ENCODE measurements at places on chromosomes 4 and X. TPM values are rescaled to one million over a fixed set of nuclear protein-coding genes. Genes with fewer than 3 reads are reported as not detected.
A peak's percentile ranks its signal among the peaks of the same experiment; 100 is the strongest.

- DNase-seq: no peak
- no peaks in the 10 kb centered on the region for H3K4me1 ChIP-seq
Measured at GRCh38 chrX:66020631-66021334, 19.1 kb downstream of the VSIG4 start.

DNA sequence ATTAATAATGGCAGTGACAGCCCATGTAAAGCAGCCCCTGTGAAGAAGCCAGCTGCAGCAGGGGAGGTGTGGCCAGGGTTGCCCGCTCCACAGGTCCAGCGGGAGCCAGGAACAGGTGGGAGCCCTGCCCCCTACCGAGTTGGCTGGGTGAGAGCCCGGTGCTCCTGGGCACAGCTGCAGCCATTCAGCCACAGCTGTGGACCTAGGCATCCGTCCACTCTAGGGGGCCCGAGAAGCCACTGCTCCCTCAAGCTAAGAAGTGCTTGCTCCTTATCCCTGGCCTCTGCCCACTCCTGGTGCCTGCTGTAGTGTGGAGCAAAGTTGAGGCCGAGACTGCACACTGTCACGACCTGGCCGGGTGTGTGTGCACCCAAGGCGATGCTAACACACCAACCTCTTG, 1469.0 kb downstream of the PCDH7 start:
- no peaks in the 10 kb centered on the region for H3K27me3 ChIP-seq
- H3K27ac ChIP-seq: no peak overlapping the region
- no peak overlapping the region for H3K4me3 ChIP-seq
- H3K36me3 ChIP-seq: no peaks in the 10 kb centered on the region

DNA sequence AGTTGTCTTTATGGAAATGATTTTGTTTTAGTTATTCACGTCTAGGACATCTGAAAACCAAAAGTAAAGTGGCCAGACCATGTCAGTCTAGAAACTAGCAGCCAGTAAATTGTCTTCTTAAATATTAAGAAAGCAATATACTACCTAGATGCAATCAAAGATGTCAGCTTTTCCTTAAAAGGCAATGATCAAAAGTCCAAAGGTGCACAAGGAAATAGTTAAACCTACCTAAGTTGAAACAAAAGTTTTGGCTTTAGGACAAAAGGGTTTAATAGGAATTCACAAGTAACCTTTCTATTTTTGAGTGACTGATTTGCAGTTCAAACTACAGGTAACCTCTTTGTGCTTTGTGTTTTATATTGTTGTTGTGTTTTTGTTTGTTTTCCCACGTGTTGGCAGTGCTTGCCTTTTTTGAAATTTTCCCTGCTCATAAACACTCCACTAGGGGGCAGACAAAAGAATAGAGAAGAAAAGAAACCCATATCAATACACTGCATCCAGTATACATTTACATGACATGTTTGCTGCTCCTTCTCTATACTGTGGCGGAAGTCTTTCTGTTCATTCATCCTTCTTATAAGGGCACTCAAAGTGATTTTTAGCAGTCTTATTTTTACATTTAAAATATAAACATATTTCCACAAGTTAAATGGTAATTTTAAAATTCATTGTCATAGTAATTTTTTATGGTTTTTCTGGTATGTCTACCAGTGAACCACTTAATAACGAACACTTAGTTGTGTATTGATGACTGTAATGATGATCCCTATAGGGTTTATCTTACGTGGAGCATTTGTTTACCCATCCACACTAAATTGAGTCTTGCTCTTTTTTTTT, 62.7 kb downstream of the GAB1 start:
- DNase-seq: no peak
- H3K27ac ChIP-seq: no peak overlapping the region
- H3K27me3 ChIP-seq: no peaks in the 10 kb centered on the region

GRCh38 chr4:37562592-37562991, 123.6 kb downstream of the RELL1 start:
- no peak overlapping the region for H3K27ac ChIP-seq
- H3K4me1 ChIP-seq: no peaks in the 10 kb centered on the region
- H3K36me3 ChIP-seq: no peaks in the 10 kb centered on the region
- no peak for DNase-seq
- no peak overlapping the region for H3K4me3 ChIP-seq
- H3K27me3 ChIP-seq: no peaks in the 10 kb centered on the region

The ARHGAP36 gene
- not detected for total RNA-seq

GRCh38 chrX:121639781-121640180, 592.4 kb downstream of the GLUD2 start:
- H3K4me3 ChIP-seq: no peak overlapping the region
- no peaks in the 10 kb centered on the region for H3K36me3 ChIP-seq
- H3K27ac ChIP-seq: no peak overlapping the region

DNA sequence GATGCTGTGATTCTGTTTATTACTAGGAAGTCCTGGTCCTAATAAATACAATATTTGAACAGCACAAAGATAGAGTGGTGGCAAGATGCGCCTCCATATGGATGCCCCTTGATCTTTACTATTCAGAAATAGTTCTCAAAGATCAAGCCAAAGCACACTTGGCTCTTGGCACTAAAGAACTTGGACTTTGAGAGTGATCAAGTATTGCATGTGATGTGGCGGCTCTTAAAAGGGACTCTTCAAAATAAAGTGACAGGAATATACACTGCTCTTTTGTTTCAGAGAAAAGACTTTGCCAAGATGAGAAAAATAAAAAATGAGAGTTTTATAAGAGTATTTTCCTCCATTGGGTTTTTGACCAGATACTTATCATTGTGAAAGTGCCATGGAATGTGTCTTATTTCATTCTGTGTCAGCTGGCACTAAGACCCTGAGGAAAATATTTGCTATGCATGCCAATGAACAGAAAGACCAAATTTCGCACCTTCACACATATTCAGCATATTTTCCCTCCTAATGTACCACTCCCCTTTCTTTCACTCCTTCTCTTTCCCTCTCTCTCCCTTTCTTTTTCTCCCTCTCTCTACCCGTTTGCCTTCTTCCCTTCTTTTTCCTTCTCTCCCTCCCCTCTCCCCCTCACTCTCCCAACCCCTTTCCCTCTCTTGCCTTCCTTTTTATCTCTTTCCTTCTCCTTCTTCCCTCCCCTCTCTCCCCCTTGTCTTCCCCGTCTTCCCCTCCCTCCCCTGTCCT, 35.1 kb downstream of the ARHGAP24 start:
- peaks cover 7% of the 10 kb centered on the region for H3K4me1 ChIP-seq
- no peak for DNase-seq

The CFAP47 gene
- 1.3 TPM for total RNA-seq

DNA sequence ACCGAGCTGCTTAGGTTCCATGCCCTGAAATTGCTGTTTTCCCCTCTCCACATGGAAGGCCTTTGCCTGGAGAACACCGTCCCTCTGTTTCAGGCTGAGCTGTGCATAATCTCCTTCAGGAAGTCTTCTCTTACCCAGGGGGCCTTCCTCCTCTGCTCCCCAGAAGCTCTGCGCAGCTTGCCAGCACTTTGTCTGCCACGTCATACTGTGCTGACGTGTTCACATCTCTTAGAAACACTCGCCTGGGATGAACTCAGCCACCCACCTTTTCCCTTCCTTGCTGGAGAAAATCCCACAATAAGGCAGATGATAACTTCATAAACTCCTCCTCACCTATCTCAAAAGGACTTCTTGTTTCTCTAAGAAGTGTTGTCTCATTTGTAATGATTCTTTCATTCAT, 110.7 kb downstream of the ARHGAP10 start:
- H3K27ac ChIP-seq: no peak overlapping the region
- H3K27me3 ChIP-seq: no peaks in the 10 kb centered on the region
- DNase-seq: no peak

DNA sequence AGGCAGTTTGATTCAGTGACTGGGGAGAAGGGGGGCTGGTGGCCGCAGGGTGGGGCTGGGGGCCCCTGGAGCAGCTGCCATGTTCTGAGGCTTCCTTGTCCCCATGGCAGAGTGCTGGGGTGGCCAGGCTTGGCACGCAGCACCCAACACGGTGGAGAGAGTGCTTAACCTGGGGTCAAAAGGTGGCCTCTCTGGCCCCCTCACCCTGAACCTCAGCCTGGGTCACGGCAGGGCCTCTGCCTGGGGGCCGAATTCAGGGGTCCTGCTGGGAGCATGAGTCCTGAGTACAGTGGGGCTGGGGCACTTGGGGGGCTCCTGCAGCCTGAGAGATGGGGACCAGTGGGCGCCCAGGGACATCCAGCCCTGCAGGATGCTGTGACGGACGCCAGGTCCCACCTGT, 19.9 kb downstream of the FGFRL1 start:
- H3K36me3 ChIP-seq: no peaks in the 10 kb centered on the region
- no peaks in the 10 kb centered on the region for H3K27me3 ChIP-seq
- DNase-seq: no peak
- H3K27ac ChIP-seq: no peak overlapping the region
- no peaks in the 10 kb centered on the region for H3K4me1 ChIP-seq

DNA sequence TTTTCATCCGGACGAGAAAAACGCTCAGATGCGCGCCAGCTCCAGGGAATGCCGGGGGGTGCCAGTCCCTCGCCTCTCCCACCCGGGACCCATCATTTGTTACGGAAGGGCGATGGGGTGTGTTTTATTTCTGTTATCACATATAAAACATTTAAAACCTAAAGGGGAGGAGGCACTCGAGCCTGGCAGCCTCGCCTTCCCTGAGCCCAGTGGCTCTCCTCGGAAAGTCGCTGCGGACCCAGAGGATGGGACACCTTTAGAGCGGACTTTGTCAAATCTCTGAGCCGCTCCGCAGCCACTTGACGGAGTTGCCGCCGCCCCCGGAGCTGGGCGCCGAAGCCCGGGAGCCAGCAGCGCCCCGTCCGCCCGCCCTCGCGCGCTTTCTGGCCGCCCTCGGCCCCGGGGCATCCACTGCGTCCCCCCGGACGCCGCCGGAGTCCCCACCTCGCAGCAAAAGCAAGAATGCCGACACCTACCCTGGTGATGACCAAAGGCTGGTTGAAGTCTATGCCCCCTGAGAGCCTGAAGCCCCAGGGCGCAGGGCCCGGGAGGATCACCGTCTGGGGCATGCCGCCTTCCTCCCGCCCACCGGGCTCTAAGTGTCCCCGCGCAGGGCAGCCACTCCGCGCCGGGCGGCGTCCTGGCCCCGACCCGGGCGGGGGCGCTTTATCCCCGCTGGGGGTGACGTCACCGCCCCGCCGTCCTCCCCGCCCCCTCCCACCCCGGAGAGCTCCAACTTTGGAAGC, at the start of gene PDLIM3:
Gene PDLIM3 (minus strand): TSS at position 642 of the 746 bp plus-strand sequence. CDS start 73 bp downstream, at position 569.
- H3K36me3 ChIP-seq: no peaks in the 10 kb centered on the region
- H3K4me3 ChIP-seq: peak within 1 kb of the TSS; percentile 74
- peaks cover 2% of the 10 kb centered on the region for H3K4me1 ChIP-seq
- peaks cover 49% of the 10 kb centered on the region for H3K27me3 ChIP-seq
- H3K27ac ChIP-seq: peak within 1 kb of the TSS; percentile 84

The NLGN3 gene
- 1.0 TPM for total RNA-seq

DNA sequence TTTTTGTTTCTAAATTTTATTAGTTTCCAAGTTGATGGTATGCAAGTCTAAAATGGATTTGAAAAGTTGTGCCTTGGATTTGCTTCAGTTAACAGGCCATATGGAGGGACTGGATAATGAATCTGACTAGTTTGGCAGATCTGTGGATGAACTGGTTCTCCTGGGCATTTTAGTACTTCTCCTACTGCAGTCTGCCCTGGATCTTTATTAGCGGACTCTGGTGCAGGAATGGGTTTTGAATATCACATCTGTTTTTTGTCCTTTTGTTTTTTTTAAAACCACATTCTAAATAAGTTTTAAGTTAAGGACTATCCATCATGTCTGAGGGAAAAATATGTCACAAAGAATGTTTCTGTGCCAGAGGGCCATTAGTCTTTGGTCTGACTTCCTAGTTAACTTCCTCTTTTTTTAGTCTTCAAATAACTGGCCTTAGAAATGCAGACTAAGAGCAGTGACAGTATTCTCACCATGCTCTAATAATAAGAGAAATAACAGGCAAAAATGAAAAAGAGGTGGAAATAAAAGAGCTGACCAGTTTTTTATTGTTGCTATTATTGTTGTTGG, 13.9 kb upstream of the DCK start:
- no peaks in the 10 kb centered on the region for H3K36me3 ChIP-seq
- H3K4me3 ChIP-seq: no peak overlapping the region
- no peaks in the 10 kb centered on the region for H3K27me3 ChIP-seq
- no peak overlapping the region for H3K27ac ChIP-seq

The XAGE1A gene
- total RNA-seq: not detected

- no peak overlapping the region for H3K27ac ChIP-seq
- H3K4me3 ChIP-seq: no peak overlapping the region
- H3K36me3 ChIP-seq: no peaks in the 10 kb centered on the region
- no peaks in the 10 kb centered on the region for H3K27me3 ChIP-seq
Measured at GRCh38 chr4:124899997-124900396, 187.5 kb upstream of the ANKRD50 start.

DNA sequence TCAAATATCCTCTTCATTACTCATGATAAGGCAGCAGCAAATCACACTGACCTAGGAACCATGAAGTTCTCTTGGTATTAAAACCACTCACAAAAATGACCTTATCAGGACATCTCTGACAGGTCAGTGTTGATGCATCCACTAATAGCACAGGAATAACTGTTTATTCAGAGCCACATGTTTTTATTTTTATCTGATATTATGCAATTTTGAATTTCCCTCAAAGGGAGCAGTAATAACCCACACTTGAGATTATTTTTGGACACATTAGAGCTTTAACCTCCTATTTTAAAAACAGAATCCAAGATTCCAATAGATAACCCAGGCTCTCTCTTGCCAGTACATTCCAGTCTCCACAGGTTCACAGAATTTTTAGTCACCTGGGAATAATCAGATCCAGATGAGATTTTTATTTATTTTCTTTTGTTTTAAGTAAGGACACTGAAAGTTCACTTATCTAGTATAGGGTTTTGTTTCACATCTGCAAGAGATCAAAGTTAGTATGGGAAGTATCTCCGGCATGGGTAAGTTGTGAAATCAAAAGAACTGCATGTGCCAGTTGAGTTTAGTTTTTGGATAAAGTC, 36.3 kb upstream of the MYOZ2 start:
- no peaks in the 10 kb centered on the region for H3K27me3 ChIP-seq
- H3K36me3 ChIP-seq: no peaks in the 10 kb centered on the region
- no peak overlapping the region for H3K4me3 ChIP-seq

The NCAPG gene
- 3.0 TPM for total RNA-seq

- H3K36me3 ChIP-seq: no peaks in the 10 kb centered on the region
- peak overlapping the region; percentile 62 for H3K27ac ChIP-seq
- H3K27me3 ChIP-seq: no peaks in the 10 kb centered on the region
Measured at GRCh38 chrX:2484721-2485648, 15.8 kb downstream of the DHRSX start.

DNA sequence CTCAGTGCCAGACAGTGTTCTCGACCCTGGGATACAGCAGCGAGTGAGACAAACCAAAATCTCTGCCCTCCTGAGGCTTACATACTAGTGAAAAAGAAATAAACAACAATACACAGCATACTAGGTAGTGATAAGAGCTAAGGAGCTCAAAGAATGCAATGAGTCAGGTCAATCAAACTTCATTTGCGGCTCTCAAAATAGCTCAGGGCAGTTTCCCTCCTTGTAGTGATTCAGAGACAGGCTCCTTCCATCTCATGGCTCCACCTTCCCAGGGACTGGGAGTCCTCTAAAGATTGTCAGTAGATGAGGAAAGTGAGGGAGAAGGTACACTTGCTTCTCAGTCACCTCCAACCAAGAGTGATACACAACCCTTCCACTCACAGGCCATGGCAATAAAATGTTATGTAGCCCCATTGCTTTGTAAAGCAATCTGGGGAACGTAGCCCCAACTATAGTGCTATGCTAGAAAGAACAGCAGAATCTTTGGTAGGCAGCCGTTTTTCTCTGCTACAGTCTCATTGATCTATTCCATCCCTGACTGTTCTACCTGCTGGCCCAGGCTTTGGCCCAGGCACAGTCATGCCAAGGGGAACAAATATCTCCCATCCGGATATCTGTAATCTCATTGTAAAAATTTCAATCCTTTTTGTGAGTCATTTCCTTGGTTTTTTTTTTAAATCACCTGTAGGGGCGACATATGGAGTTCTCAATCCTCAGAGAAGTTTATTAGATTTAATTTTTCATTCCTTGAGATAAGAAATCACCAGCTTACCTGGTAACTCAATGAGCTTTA, 183.1 kb upstream of the S100G start:
- no peak for DNase-seq
- no peak overlapping the region for H3K27ac ChIP-seq
- H3K27me3 ChIP-seq: no peaks in the 10 kb centered on the region
- no peak overlapping the region for H3K4me3 ChIP-seq
- H3K36me3 ChIP-seq: no peaks in the 10 kb centered on the region
